ENCODE measurements at places on chromosomes 1 and 21. TPM values are rescaled to one million over a fixed set of nuclear protein-coding genes. Genes with fewer than 3 reads are reported as not detected.

OR14K1 gene
- total RNA-seq = not detected

TMEM9 gene
- 9.7 TPM for total RNA-seq

DNA sequence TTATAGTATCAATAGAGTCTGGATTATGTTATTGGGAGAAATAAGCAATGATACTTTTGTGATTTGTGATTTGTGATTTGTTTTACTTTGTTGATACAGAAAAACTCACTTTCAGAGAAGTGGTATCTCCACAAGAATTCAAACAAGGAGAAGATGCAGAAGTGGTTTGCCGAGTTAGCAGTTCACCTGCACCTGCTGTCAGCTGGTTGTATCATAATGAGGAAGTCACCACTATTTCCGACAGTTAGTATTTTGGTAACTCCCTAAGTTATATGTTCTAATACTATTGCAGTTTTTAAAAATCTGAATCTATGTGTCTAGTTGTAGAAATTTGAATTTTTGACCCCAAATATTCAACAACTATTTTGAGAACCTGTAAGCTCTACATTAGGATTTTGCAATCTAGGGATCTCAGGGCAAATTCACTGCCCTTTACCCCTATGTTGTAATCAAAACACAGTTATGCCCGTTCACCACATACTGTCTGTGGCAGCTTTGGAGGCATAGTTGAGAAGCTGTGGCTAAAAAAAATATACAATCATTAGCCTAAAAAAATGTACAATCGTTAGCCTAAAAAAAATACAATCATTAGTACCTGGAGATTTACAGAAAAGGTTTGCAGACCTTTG, 288.1 kb downstream of the NCAM2 start:
- DNase-seq = no peak

CBR3 gene
- 6.7 TPM for total RNA-seq

GRCh38 chr1:218459450-218459849, 114.3 kb downstream of the TGFB2 start:
- no peak for DNase-seq

- no peak for DNase-seq
These were observed 2.4 kb upstream of the PROX1 start for GRCh38 chr1:213985209-213986019.

NBPF12 gene
- 5.8 TPM for total RNA-seq

GRCh38 chr1:175209493-175209921, 16.9 kb upstream of the KIAA0040 start:
- DNase-seq = no peak

CAMK1G gene
- 0.15 TPM for total RNA-seq

- no peak for DNase-seq
These were observed 1.2 kb downstream of the PKN2 start for GRCh38 chr1:88685259-88685620.

DNA sequence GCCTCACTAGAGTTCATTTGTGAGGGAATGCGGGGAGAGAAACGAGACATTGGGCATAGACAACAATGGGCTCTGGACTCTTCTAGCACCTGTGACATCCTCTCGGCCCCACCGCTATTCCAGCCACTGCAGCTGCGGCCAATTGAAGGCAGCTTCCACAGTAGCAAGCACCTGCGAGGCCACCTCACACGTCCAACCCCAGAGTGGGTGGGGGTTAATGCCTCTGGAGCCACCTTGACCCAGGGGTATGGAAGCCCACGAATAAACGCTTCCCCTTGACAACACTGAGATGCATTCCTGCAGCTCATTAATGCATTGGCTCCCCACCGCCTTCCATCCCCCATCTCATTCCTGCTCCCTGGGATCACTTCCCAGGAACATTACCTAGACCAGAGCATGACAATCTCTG, 104.4 kb downstream of the GLIS1 start:
- no peak for DNase-seq

GRCh38 chr1:194293851-194294405, 1107.5 kb upstream of the B3GALT2 start:
- no peak for DNase-seq

GRCh38 chr1:53091841-53092645, 30.0 kb downstream of the PODN start:
- DNase-seq = no peak

RAB7B gene
- not detected for total RNA-seq

GRCh38 chr1:178613271-178613945, 100.5 kb downstream of the TEX35 start:
- DNase-seq = no peak

DNA sequence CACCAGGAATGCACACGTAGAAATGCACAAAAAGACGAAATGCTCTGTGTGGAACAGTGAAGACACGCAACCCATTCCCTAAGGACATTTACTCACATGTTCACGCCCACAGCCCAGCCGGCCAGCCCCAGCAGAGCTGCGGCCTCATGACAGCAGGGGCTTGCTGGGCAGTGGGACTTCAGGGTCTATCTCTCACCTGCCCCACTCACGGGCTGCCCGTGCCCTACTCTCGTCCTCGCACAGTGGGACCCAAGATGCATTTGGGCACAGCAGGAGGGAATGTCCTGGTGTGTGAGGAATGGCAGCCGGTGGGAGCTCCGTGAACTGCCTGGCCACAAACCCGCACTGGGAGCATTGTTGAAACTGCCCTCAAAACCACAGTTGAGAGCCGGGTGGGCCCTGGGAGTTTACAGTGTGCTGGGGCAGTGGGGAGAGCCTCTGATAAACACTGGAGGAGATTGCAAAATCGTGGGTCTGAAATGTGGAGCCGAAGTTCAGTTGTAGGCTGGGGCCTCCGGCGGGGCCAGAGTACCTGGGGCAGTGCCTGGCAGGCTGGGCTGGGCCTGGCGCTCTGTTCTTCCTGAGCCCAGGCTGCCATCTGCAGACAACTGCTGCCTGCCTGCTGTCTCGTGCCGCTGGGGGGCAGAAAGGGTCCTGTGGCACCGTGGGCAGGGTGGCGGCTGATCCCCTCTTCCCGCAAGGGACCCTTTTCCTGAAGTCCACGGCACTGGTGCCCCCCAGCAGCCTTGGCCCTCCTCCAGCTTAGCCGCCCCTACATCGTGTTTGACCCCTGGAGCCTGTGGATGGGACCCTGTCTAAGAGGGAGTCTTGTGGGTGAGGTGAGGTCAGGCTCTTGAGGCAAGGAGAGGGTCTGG, 20.7 kb upstream of the POFUT2 start:
- DNase-seq = no peak

- no peak for DNase-seq
These were observed 56.5 kb downstream of the CTH start for GRCh38 chr1:70467531-70467930.

SPRR2A gene
- total RNA-seq = not detected

- DNase-seq = no peak
These were observed 85.5 kb downstream of the VWA5B1 start for GRCh38 chr1:20376171-20376570.

DNA sequence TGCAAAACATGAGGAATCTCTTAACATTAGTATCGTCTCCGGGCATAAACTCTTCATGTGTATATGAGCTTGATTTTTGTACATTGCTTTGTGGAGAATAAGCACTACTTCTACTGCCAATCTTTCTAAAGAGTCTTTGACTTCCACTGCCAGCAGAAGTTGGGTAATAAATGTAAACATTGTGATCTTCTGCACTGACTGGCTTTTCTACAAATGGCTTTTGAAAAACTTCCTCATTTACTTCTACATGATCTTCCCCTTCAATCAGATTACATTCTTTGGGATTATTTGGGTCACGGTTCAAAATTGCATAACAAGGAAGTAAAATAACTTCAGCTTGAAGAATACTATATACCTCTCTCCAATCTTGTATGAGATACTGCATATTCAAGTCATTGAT, 30.4 kb upstream of the SLC44A5 start:
- no peak for DNase-seq

DNA sequence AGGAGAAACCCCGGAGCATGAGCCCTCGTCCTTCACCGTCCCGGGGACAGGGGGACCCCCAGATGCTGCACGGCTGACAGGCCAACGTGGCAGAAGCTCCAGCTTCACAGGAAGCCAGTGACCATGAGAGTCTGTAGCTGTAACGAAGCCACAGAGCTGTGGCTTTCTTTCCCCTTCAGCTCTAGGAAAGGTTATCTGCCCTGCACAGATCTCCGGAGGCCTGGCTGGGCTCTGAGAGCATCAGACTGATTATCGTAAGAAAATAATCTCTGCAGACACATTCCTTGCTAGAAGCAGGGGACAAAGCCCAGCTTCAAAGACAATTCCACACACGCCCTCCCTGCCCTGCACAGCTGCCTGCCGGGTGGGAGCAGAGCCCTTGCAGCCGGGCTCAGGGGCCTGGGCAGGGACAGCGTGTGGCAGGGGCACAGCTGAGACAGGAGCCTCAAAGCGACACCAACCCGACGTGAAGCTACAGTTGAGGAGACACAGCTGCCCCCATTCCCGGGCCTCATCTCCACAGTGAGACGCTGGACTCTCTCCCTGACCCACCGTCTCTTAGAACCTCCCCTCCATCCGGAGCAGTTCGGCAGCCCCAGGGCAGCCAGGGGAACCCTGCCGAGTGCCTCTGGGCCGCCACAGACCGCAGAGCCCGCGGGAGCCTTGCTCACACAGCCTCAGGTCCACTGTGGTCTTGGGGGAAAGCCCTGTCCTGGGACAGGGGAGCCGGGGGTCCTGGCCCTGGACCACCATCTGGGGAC, 30.6 kb downstream of the POFUT2 start:
- DNase-seq = no peak

MAP1LC3C gene
- not detected for total RNA-seq

DNA sequence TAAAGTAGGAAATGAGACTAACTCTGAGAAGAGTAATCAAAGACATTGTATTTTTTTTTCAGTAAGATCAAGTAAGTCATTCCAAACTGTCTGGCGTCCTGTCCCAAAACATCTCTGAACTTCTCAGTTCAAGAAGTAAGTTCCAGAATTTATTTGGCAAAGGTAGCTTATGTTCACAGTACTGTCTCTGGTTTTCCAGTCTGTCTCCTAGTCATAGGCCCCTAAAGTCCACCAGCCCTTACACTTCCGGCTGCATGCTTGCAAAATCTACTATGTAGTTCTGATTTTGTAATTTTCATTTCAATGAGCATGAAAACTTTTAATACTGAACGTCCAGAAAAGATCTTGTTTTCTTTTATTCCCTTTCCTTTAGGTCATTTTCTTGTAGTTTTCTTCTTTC, 61.4 kb upstream of the S1PR1 start:
- DNase-seq = no peak

GRCh38 chr1:17678011-17678410, 77.1 kb upstream of the ACTL8 start:
- DNase-seq = no peak

DNA sequence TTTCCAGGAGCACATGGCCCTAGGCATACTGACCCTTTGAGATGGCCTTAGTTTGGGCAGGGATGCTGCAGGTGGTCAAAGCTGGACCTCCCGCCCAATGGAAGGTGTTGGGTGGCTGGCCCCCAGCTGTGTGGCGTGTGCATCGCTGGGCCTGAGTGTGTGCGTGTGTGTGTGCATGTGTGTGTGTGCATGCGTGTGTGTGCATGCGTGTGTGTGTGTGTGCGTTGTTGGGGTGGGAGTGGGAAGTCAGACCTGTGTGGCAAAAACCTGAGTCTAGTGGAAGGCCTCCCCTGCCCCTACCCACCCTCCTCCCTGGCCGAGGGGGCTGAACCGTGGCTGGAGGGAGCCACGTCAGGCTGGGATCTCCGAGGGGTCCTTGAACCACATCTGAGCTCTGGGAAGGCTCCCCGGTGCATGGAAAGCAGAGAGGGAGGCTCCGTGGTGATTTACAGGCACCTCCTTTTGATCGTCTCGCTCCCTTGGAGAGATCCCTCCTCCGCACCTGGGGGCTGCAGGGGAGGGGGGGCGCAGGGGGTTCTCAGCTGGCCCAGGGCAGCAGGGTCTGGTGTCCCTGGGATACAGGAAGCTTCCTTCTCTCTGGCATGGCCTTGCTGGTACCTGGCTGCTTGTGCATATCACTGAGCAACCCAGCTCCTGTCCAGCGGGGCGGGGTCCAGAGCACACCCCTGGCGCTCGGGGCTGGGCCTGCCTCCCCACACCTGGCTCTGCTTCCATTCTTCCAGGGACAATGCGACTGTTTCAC, 124.7 kb upstream of the WNT4 start:
- DNase-seq = no peak

DNA sequence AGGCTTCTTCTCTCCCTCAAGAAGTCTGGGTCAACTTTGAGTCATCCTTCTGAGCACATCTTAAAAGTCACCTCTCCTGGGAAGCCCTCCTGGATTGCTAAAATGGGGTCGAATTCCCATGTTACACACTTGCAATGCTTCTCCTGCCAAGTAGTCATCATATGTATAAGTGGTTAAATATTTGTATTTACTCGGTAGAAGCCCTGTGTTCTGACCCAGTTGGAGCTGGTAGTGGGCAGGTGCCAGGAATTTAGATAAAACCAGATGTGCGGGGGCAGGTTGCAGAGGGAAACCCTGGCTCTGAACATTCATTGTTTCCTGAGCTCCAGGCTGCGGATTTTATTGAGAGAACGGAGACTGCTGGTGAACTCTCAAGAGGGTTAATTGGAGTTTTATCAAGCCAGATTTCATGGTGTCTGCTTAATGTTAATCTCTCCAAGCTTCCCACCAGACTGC, 52.8 kb upstream of the RPL11 start:
- DNase-seq = no peak

DNA sequence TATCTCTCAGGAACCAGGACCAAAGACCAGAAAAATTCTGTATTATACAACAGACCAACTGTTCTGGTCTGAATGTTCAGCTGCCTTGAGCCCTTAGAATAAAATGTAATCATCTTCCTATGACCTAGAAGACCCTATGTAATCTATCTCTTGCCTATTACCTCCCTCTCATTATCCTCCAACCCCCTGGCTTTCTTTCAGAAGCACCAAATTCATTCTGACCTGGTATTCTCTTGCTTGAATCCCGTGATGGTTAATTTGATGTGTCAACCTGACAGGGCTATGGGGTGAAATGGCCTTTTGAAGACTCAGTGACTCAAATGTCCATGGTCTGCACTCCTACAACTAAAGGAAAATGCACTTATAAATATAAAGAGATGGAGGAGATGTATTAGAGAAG, 21.8 kb upstream of the FBXO28 start:
- no peak for DNase-seq

GRCh38 chr1:99820546-99820945, 29.6 kb upstream of the AGL start:
- no peak for DNase-seq

- DNase-seq = no peak
These were observed 89.6 kb downstream of the C1orf94 start for GRCh38 chr1:34266127-34266951.

GJC2 gene
- total RNA-seq = 0.53 TPM

DNA sequence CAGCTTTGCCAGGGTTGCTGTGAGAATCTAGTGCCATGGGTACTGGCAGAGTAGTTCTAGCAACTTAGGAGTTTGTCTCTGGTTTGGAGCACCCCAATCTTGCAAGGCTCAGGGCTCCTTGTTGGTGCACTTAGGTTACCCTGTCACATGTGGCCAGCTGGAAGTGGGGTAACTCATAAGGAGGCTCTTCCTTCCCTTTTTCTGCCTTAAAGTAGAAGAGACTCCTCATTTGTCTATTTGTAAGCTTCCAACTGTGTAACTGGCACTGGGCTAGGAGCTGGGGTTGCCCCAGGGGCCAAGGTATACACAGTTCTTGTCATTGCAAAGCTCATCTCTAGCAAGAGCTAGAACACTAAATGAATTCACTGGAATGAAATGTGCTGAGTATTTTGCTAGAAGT, 10.6 kb downstream of the MROH7 start:
- DNase-seq = no peak

GJB3 gene
- not detected for total RNA-seq

- no peak for DNase-seq
These were observed 101.5 kb downstream of the ATP1B1 start for GRCh38 chr1:169207797-169208520.
